ENCODE measurements at places on chromosomes 12 and 14.

DNA sequence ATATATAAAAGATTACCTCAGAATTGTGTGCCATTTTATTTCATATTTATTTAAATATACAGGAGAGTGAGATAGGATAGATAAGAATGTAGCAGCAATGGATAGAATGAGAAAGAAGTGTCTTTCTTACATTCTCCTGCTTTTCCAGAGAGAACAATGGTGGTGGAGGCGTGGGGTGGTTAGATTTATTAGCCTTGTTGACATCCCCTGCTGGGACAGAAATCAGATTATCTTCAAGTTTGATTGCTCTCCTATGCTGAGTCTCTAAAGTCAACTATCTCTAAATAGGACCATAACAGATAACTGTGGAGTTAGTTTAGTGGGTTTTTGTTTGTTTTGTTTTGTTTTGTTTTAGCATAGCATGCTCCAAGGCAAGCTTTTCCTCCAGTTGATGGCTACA is 397.6 kb downstream of the LRFN5 start:
- DNase-seq = no peak

DNA sequence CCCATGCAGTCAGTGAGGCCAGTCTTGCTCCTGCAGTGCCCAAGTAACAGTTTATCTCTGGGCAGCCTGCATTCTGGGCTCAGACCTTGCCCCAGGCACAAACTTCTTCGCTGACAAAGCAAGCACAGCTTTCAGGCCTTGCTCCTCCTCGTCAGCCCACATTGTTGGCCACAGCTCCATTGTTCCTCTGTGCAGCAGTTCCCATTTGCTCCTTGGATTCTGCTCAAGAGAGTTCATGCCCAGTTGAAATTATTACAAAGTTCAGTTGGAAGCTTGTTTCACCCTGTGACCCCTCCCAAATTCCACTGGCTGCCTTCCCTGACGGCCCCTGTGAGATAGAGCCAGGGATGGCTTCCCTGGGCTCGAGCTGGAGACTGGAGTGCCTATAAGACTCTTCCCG is 163.4 kb upstream of the DDHD1 start:
- no peak for DNase-seq

- DNase-seq = no peak
Observed at GRCh38 chr12:12691549-12691948, 4.4 kb downstream of the GPR19 start.

DNA sequence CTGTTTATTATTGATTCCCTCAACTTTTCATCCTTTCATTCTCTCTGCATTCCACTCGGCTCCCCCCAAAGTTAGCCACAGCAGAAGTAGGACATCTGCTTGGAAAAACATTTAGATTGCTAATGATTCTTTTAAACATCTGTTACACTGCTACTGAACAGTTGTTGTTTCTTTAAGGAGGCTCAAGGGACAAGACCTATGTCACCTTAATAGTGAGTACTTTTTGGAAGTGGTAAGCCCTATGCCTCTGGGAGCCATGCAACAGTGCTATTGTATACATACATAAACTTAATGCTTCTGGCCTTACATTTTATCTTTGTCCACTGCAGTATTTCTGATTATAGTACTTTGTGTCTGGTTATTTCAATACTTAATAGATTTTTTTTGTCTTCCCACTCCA is 628.2 kb upstream of the FOXG1 start:
- DNase-seq = no peak

GRCh38 chr12:50110127-50110761 is 1.8 kb upstream of the COX14 start:
- DNase-seq = no peak

GRCh38 chr12:132337557-132337956 is 8.2 kb upstream of the GALNT9 start:
- no peak for DNase-seq

GRCh38 chr12:108270035-108270848 is 68.9 kb downstream of the CMKLR1 start:
- DNase-seq = no peak

DNA sequence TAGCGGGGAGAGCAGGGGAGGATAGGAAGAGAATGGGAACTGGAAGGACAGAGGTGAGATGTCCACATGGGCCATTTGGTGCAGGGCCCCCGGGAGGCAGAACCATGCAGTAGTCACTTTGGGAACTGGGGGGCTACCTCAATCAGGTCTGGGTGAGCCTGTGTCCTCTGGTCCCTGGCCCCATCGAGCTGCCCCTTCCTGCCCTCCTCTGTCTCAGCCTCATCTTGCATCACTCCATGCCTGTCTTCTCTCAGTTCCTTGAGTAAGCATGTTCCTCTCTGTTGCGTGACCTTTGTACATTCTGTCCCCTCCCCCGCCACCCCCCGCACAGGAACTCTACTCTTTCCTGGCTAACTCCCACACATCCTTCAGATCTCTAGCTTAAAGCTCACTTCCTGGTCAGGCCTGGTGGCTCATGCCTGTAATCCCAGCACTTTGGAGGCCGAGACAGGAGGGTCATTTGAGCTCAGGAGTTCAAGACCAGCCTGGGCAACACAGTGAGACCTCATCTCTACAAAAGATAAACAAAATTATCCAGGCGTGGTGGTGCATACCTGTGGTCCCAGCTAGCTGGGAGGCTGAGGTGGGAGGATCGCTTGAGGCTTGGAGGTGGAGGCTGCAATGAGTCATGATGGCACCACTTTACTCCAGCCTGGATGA is 23.2 kb downstream of the FOS start:
- DNase-seq = no peak

DNA sequence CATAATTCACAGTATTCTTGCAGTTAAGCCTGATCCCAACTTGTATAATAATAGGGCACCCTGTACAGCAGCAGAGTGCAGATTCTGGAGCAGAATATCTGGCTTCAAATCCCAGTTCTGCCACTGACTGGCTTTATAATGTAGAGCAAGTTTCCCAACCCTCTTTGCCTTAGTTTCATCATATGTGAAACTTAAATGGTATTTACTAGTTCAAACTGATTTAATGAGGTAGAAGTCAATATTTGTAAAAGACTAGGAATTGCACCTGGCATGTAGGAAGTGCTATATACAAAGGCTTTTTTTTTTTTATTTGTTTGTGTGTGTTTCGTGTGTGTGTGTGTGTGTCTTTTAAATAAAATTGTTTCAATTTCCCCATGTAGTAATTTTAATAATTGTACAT is 125.9 kb downstream of the CCER1 start:
- DNase-seq = no peak

GRCh38 chr14:69055125-69055524 is 76.0 kb upstream of the ACTN1 start:
- no peak for DNase-seq

- DNase-seq = no peak
Observed at GRCh38 chr12:68538726-68539614, 71.7 kb upstream of the RAP1B start.

- DNase-seq = no peak
Observed at GRCh38 chr14:95951359-95951758, 74.7 kb downstream of the TUNAR start.

GRCh38 chr12:58557661-58558060 is 362.6 kb downstream of the LRIG3 start:
- DNase-seq = no peak
